ENCODE measurements at places on chromosomes 11 and 22.

DNA sequence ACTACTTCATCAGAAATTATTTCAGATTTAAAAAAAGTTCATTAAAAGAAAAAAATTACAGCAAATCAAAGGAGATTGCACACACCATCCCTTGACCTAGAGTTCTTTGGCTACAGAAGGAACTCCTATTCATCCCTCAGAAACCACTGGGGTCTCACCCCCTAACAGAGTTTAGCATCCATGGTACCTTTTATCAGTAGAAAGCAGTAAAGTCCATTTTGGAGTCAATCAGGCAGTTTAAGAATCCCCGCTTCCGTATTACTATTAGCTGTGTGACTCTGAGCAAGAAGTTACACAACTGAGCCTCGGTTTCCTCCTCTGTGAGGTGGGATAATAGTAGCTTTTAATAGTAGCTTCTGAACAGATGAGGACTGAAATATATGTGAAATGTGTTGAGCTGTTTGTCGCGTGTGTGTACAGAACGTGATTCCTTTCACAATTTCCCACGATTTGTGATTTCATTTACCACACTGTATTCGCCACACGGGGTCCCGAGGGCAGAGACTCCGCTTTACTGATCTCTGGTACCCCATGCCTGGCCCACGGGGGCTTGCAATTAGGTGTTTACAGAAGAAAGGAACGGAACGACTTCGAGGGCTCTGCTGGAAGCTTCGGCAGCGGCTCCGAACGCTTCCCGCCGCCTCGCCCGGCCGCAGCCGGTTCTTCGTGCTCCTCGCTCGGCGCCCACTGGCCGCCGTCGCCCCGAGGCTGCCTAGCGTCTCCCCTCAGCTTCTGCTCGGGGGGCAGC is 72.5 kb upstream of the ZBED5 start:
- no peak for DNase-seq

DNA sequence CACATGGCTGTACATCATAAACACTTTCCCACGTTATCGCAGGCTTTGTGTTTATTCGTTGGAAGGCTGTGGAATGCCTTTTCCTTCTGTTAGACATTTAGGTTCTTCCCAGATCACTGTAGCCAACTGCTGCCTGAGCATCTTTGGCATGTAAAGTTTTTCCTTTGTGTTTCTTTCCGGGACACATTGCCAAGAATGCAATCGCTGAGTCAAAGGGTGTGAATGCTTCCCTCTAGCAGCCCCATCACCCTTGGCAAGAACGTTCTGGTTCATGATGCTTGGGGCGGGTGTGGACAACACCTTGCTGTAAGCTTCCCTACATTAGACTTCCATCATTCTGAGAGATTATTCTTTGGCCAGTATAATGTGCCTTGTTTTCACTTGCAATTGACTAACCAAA is 136.2 kb downstream of the OSBP2 start:
- peak; percentile 13 for DNase-seq

- DNase-seq: no peak
Measured at GRCh38 chr11:12216041-12216451, 105.7 kb downstream of the MICAL2 start.

GRCh38 chr11:55607545-55607944 is at the start of gene OR4C11:
Gene OR4C11, minus strand, starts transcription at chr11:55607645. Its CDS starts 3,272 bp downstream, at chr11:55604373.
- DNase-seq: no peak

GRCh38 chr11:1881442-1882264 is 10.0 kb downstream of the PRR33 start:
- no peak for DNase-seq

DNA sequence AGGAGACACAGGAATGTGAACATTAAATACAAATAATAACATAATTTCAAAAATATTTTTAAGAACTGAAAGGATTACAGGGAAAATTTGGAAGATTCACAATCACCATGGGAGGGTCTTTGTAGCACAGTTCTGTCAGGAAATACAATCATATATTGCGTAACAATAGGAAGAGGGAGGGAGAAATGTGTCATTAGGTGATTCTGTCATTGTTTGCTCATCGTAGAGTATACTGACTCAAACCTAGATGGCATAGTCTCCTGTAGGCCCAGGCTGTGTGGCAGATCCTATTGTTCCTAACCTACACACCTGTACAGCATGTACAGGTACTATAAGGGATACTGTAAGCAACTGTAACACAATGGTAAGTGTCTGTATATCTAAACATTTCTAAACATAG is 330.4 kb downstream of the BRD1 start:
- no peak for DNase-seq

DNA sequence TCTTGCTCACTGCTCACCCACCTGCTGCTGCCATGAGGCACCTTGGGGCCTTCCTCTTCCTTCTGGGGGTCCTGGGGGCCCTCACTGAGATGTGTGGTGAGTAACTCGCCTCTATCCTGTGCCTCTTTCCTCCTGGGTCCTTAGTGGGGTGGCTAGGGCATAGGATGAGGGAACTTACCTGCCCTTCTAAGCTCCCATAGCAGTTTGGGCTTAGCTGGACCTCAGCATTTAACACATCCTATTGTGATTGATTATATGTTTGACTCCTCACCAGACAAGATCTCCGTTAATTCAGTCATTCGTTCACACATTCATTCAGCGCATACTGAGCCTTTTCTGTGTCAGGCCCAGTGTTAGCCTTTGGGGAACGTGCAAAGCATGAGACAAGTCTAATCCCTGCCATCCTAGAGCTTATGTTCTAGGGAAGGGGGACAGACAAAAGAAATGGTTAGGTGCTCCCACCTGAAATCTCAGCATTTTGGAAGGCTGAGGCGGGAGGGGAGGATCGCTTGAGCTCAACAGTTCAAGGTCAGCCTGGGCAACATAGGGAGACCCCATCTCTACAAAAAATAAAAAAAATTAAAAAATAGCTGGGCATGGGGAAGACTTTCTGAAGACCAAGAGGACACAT is 441 bp downstream of the TCN2 start:
- DNase-seq: no peak

DNA sequence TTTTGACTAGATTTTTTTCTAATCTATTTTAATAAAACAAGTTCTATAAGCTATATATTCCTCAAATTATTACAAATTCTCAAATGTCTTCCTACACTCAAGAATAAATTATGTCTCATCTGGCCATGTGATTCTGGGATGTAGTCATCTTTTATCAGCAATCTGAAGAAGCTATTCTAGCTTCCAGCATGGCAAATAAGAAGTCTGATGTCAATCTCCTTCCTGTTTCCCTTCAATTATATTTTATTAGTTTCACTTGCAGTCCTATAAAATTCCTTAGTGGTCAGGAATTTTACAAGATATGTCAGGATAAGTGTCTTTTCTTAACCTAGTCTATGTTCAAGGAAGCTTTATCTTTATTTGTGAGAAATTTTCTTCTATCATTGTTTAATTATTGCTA is 10.4 kb upstream of the ANO3 start:
- DNase-seq: no peak

DNA sequence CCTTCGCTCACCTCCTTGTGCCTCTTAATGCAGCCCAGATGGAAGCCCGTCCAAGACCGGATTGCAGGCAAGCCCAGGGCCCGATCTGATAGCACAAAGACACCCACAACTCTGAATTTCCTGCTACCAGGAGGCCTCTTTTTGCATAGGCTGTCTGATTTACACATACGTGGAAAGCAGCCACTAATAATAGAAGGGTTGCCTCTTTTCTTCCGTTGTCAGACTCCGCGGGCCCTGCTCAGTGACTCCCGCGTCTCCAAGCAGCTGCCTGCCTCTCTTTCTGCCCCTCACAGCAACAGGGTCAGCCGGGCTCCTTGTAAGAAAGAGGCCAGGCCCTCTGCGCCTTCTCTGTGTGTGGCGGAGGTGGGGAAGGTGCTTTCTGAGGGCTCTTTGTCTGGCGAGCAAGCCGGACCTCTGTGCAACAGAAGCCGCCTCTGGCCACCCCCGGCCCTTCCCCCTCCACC is 26.7 kb downstream of the FLI1 start:
- DNase-seq: no peak

DNA sequence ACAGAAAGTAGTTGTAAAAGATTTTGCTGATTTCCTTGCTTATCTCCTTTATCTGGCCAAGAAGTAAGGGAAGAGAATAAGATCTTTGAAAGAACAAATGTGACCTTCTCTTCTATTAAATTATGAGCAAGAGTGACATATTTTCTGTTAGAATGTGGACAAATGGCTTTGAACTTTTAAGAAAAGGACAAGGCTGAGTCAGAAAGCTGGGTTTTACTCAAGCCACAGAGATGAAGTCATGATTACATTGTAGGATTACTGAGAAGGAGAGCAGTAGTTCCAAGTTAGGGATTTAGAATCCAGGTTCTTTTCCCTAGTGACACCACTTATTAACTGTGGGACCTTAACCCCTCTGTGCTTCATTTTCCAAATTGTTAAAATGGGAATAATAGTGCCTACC is 13.5 kb downstream of the CCDC90B start:
- DNase-seq: no peak

GRCh38 chr11:11444027-11444803 is 91.2 kb upstream of the CSNK2A3 start:
- DNase-seq: peak; percentile 19

GRCh38 chr11:112016765-112017376 is 8.3 kb upstream of the DLAT start:
- DNase-seq: no peak

DNA sequence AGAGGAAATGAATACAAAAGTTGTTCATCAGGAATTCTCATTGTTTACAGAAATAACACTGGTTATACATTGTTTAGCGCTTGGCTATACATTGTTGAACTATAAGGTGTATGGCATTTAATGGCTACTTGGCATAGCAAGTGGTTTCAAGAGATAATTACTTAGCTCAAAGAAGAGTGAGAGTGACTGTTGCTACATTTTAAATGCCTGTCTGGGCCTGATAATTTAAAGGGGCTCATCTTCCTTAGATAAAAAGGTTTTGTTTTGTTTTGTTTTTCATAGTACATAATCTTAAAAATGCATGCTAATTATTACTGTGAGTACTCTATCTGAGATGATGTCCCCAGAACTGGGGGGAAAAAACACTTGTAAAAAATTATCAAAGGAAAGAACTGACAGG is 1.5 kb upstream of the SMPD1 start:
- DNase-seq: no peak

GRCh38 chr11:2762451-2762850 is 62.7 kb upstream of the KCNQ1OT1 start:
- DNase-seq: no peak

DNA sequence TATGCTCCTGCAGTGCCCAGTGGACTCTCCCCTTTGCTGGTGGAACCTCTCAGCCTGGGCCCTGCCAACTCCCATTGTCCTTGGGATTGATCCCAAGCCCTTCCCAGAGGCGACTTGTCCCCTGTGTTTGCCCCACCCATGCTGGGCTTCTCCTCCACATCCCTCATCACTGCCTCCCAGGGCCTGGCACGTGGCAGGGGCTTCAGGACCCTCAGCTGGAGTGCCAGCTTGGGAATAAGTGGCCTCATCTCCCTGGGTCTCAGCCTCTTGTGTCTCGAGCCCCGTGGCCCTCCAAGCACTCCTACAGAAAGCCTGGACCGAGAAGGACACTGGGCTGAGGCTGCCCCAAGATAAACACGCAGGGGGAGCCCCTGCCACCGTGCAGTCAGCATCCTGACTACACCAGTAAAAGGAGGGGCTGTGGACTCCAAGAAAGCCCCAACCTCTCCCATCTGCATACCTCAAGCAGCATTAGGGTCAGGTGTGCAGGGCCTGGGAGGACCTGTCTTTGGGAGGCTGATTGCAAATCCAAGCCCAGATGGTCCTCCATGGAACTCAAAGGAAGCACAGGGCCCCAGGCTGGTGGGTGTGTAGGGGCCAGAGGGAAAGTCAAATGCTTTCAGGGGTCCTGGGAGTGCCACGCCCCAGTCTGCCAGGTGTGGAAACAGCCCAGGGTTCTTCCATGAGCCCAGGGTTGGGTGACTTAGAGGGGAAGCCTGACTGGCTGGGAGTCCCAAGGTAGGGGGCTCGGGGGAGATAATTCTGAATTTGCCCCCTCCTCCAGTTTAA is 9.5 kb upstream of the GNAZ start:
- DNase-seq: no peak

DNA sequence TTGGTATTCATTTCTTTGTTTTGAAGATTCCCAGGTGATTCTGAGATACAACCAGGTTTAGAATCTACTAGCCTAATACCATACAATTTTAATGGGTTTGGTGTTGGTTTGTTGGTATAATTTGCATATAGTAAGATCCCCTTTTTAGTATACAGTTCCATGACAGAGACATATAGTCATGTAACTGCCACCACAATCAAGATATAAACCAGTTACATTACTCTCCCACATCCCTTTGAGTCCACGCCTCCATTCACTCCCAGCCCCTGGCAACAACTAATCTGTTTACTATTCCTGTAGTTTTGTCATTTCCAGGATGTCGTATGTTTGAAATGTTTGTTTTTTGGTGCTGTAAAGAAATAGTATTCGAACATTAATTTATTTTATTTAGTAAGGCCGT is 4.3 kb downstream of the ASRGL1 start:
- no peak for DNase-seq

DNA sequence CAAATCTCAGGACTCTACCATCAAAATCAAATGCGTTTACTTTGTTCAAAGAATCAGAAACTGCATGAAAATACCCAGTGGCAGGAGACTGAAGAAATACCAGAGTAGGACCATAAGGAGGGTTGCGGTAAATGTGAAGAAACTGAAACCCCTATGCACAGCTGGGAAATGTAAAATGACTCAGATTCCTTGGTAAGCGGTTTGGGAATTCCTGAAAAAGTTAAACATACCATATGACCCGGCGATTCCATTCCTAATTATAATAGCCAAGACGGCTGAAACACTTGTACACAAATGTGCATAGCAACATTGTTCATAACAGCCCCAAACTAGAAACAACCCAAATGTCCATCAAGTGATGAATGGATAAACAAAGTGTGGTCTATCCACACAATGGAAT is 114.1 kb upstream of the GRAMD1B start:
- DNase-seq: no peak

- no peak for DNase-seq
Measured at GRCh38 chr22:17101475-17102296, 16.9 kb downstream of the IL17RA start.

GRCh38 chr11:123924027-123924426 is 15.4 kb upstream of the OR4D5 start:
- DNase-seq: no peak

GRCh38 chr11:57482782-57483561 is 22.6 kb downstream of the RTN4RL2 start:
- no peak for DNase-seq

DNA sequence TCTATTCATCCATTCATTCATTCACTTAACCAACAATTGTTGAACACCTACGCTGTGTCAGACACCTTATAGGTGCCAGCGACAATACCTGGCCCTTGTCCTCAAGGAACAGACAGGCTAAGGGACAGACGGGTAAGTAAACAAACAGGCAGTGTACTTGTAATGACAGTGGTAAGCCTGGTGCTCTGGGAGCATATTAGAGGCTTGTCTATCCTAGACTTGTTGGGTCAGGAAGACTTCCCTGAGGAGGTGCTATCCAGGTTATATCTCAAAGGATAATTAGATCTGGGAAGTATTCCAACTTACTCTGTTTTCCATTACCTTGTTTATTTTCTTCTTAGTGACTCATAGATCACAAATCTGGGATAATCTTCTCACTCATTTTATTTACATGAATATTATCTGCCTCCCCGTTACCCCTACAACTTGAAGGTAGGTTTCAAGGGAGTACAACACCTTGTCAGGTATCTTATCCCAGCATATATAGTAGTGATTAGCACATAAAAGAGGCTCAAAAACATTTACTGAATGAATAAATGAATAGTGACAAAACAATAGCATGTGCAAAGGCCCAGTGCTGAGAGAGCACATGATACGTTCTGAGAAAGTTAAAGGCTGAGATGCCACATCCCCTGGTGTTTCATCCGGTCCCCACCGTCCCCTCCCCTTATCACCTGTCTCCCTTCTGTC is 75.3 kb upstream of the NCAM1 start:
- no peak for DNase-seq
